ENCODE measurements at places on chromosomes 7 and 10. TPM values are rescaled to one million over a fixed set of nuclear protein-coding genes. Genes with fewer than 3 reads are reported as not detected.

DNA sequence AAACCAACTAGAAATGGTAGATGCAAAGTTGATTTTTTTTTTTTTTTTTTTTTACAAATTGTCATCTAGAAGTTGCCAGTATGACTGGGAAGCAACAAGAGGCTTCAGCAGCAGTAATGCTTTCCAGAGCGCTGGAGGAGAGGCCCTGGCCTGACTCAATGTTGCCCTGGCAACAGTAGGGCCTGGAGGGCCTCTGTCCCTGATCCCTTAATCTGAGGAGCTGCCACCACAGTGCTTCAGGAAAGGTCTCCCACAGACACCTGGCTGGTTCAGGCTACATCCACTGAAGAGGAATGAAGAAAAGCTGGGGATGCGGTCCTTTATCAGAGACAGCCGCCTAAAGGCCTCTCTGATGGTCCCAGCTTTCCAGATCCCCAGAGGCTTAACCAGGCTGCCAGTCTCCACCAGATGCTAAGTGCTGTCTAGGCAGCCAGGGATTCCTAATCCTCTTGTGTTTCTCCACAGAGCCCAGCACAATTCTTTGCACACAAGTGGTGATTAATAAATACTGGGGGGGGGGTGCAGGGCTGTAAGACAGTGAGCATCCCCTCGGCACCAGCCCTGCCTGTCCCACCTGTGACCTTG is 33.7 kb downstream of the ZNF777 start:
- no peaks in the 10 kb centered on the region for H3K4me1 ChIP-seq
- H3K27me3 ChIP-seq, result no peaks in the 10 kb centered on the region
- no peak overlapping the region for H3K27ac ChIP-seq
- no peak for DNase-seq

DNA sequence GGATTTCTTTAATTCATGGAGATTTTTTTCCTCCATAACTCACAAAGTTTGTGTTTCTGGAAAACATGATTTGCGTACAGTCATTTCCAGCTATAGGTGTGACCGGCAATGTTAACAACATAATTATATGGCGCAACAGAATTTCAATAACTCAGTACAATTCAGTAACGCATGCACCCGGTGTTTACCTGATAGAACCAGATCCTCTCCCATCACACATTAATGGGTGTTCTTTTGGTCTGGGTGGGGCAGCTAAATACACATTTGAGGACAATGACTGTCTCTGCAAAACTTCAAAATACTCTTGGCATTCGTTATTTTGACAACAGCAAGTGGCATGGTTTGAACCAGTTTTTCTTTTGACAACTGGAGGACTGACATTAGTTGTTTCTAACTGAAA is 102.3 kb downstream of the KLF6 start:
- H3K27ac ChIP-seq, result no peak overlapping the region
- H3K36me3 ChIP-seq, result no peaks in the 10 kb centered on the region
- H3K4me1 ChIP-seq, result peaks cover 6% of the 10 kb centered on the region
- DNase-seq, result no peak
- no peaks in the 10 kb centered on the region for H3K27me3 ChIP-seq

DNA sequence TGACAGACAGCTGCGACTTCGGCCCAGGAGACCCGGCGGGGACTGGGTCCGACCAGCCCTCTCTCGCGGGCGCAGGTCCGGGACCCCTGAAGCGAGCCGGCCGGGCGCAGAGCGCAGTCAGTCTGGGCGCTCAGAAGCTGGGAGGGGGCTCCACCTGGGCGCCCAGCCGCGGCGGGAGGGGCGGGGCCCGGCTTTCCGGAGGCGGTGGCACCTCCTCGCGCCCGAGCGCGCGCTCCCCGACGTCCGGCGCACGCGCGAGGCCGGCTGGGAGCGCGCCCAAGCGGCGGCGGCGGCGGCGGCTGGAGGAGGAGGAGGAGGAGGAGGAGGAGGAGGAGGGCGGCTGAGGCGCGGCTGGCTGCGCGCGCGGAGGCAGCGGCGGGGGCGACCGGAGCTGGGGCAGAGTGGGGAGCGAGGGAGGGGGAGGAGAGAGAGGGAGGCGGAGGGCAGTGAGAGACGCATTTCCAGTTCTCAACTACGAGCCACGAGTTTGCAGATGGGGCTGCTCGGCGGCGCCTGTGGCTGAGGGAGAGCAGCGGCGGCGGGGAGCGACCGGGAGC is at the start of gene PALS2:
PALS2 (plus strand) TSS at position 456 of the 557 bp plus-strand sequence. CDS start 50,216 bp downstream, outside the sequence.
- H3K4me3 ChIP-seq, result peak within 1 kb of the TSS; percentile 98
- H3K4me1 ChIP-seq, result peaks cover 23% of the 10 kb centered on the region
- peaks cover 17% of the 10 kb centered on the region for H3K27me3 ChIP-seq
- H3K36me3 ChIP-seq, result no peaks in the 10 kb centered on the region

Gene NME8
- total RNA-seq, result not detected

DNA sequence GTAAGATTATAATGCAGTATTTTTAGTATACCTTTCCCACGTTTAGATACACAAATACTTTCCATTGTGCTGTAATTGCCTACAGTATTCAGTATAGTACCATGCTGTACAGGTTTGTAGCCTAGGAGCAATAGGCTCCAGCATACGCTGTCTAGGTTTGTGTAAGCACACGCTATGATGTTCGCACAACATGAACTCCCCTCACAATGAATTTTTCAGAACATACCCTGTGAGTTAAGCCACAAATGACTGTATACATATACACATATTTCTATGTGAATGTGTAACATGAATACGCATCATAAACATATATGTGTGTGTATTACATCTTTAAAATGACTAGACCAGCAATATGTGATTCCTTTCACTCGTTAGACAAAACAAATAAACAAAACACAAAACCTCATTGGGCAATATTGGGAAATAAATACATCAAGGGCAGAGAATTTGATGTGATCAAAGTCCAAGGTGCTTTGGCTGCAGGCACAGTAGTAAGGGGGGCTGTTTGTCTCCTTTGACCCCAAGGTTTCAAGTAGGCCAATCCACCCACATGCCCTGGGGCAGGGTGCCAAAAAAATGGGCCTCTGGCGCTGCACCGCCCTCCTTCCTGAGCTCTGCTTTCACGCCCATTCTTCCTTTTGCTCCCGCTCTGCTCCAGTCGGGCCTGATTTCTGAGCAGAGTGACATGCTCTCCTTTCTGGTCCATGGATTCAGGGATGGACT is 33.9 kb downstream of the CHN2 start:
- H3K27ac ChIP-seq, result no peak overlapping the region
- DNase-seq, result no peak
- H3K4me1 ChIP-seq, result no peaks in the 10 kb centered on the region
- H3K36me3 ChIP-seq, result peaks cover 1% of the 10 kb centered on the region

Gene NYAP1
- 0.95 TPM for total RNA-seq

DNA sequence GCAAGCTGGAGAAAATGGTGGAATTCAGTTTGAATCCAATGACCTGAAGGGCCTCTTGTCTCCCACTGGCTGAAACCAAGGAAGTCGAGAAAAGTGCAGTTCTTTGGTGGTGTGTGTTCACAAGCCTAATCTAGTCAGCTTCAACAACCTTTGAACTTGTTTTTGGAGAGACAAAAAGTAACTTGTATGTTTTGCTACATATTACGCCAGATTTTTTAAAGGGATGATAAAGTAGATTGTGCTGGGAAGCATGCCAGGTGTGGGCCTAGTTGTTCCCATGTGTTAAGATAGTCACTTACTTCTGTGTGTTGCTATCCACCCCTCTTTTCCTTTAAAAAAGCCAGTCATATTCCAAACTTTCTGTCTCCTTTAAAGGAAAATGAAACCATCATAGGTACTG is 79.7 kb upstream of the FAM3C start:
- H3K27ac ChIP-seq, result no peak overlapping the region
- no peak for DNase-seq
- H3K4me1 ChIP-seq, result peaks cover 23% of the 10 kb centered on the region
- no peak overlapping the region for H3K4me3 ChIP-seq

- no peaks in the 10 kb centered on the region for H3K4me1 ChIP-seq
- peaks cover 5% of the 10 kb centered on the region for H3K36me3 ChIP-seq
- no peak overlapping the region for H3K4me3 ChIP-seq
- no peak for DNase-seq
- no peaks in the 10 kb centered on the region for H3K27me3 ChIP-seq
Observed at GRCh38 chr7:66886152-66886551, 34.9 kb upstream of the TMEM248 start.

DNA sequence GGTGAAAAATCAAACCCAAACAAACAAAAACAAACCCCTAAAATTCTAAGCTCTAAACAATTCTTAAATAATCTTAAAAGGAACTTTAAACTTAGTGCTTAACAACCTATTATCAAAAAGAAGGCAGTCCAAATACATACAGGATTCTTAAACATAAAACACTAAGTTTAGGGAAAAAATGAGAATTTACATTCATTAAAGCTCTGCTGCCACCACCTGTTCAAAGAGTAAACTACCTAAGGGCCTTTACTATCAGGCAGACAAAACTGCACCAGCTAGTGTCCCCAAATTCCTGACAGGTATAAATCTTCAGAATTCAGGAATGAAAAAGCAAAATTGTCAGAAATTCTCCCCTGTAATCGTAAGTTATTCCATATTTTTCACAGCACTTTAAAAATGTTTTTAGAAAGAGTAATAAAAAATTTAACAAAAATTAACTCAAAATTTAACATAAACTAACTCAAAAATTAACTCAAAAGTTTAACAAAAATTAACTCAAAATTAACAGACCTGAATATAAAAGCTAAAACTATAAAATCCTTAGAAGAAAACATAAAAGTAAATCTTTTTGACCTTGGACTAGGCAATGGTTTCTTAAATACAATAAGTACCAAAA is 55.1 kb downstream of the PDZD8 start:
- DNase-seq, result no peak
- H3K27me3 ChIP-seq, result no peaks in the 10 kb centered on the region
- peaks cover 5% of the 10 kb centered on the region for H3K4me1 ChIP-seq
- H3K36me3 ChIP-seq, result no peaks in the 10 kb centered on the region
- no peak overlapping the region for H3K4me3 ChIP-seq

DNA sequence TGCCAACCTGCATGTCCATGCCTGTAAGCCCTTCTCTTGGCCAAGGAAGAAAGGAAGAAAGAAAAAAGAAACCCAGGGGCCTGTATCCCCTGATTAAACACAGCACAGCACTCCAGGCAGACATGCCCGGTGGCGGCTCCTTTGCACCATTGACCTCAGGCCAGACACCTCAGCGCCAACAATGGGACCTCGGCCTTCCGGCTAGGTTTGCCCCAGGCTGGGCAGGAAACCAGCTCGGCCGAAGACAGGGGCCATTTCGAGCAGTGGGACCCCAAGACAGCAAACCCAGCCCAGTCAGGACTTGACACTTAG is 2.8 kb downstream of the HOXA10 start:
- H3K27ac ChIP-seq, result no peak overlapping the region
- no peak overlapping the region for H3K4me3 ChIP-seq
- H3K4me1 ChIP-seq, result peaks cover 11% of the 10 kb centered on the region
- H3K27me3 ChIP-seq, result peaks cover 74% of the 10 kb centered on the region
- peaks cover 7% of the 10 kb centered on the region for H3K36me3 ChIP-seq

DNA sequence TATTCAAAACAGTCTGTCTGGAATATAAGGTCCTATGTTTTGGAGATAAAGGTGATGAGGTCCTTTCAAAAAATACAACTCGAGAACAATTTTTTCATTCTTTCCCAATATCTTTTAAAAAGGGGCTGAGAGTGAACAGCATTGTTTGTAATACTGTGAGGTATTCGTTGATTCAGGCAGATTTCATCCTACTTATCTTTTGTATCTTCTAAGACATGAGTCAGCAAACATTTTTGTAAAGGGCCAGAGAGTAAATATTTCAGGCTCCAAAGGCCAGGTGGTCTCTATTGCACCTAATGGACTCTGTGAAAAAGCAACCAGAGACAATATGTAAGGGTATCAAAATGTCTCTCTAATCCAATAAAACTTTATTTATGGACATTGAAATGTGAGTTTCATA is 8.1 kb upstream of the ANK3 start:
- no peak for DNase-seq
- no peak overlapping the region for H3K4me3 ChIP-seq
- H3K27me3 ChIP-seq, result no peaks in the 10 kb centered on the region
- no peaks in the 10 kb centered on the region for H3K36me3 ChIP-seq
- H3K4me1 ChIP-seq, result no peaks in the 10 kb centered on the region

Gene ARPC1B
- total RNA-seq, result 134 TPM

GRCh38 chr10:95650232-95650631 is 6.3 kb downstream of the ALDH18A1 start:
- no peak overlapping the region for H3K27ac ChIP-seq
- DNase-seq, result no peak
- H3K4me3 ChIP-seq, result no peak overlapping the region
- H3K36me3 ChIP-seq, result peaks cover 45% of the 10 kb centered on the region

DNA sequence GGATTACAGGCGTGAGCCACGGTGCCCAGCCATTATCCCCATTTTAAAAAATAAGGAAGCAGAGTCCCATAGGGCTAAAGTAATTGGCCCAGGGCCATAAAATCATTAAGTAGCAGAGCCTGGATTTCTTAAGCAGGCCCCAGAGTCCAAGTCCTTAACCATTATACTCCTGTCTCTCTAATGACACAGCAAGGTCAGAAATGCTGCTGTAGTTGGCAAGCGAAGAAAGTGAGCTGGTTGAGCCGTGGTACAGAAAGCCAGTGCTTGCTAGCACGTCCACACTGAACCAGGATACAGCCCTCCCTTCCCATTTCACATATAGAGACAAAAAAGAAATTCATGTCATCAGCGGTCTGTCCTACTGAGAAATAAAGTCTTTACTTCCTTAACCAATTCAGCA is 562.7 kb downstream of the GALNT17 start:
- peaks cover 16% of the 10 kb centered on the region for H3K4me1 ChIP-seq
- H3K4me3 ChIP-seq, result no peak overlapping the region
- H3K27ac ChIP-seq, result peak overlapping the region; percentile 59
- no peak for DNase-seq

DNA sequence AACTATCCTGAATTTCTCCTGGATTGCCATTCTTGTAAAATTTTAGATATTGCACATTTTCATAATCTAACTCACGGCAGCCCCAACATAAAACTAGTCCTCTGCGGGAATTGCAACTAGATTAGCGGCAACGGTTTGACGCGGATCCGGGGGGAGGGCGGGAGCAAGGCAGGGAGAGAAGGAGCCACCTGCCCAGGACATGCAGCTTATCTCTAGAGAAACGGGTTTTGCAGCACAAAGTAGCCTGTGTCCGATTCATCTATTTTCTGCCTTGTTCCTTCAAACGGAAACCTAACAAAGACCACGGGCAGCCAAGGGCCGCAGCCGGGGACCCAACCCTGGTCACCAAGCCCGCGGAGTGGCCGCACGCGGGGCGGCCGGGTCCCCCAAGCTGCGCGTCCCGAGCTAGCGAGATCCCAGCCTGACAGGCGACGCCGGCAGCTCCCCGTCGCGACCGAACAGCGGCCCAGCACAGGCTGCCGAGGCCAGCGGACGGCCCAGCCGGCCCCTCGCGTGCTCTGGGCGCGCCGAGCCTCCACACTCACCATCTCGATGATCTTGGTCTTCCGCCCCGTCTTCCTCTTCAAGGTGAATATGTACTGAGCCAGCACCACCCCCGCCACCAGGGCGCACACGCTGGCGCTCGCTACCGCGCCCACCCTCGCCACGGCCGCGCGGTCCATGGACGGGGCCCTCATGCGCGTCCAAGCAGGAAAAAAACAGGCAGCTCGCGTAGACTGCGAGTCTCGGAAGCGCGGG is at the start of gene NT5C3A:
NT5C3A (minus strand) TSS at position 754 of the 759 bp plus-strand sequence; CDS start at position 683, 71 bp downstream.
- no peaks in the 10 kb centered on the region for H3K27me3 ChIP-seq
- H3K4me1 ChIP-seq, result peaks cover 44% of the 10 kb centered on the region
- DNase-seq, result peak; percentile 81
- peaks cover 14% of the 10 kb centered on the region for H3K36me3 ChIP-seq
- peak within 1 kb of the TSS; percentile 95 for H3K27ac ChIP-seq

GRCh38 chr7:32037650-32038198 is 32.5 kb downstream of the PDE1C start:
- H3K27me3 ChIP-seq, result no peaks in the 10 kb centered on the region
- no peak for DNase-seq
- H3K4me3 ChIP-seq, result no peak overlapping the region

Gene GTF2IRD2
- total RNA-seq, result 16.2 TPM

Gene FAM24B
- not detected for total RNA-seq

Measured in chondrocyte (in vitro differentiated cells).